HFF-Myc (cell line): ENCODE measurements at places on chromosomes 3 and 15.

- no peak for DNase-seq
These were observed 240.4 kb downstream of the RPLP1 start for GRCh38 chr15:69693059-69693458.

DNA sequence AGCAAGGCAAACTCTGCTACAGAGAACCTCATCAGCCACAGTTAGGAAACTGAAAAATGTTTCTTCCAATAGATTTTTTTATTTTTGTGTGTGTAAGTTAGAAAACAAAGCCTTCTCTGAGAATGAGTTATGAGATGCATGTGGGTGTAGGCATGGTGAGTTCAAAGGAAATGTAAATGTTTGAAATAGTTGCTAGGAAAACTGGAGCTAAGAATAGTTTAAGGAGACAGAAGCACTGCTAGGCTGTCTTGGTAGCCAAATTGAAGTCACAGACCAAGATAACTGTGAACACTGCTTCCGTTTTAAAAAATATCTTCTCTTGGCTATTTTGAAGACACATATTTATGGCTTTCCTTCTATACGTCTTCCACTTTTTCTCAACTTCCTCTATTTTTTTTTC is 1501.2 kb upstream of the CADM2 start:
- no peak for DNase-seq

- DNase-seq: no peak
These were observed 25.2 kb downstream of the CD200 start for GRCh38 chr3:112357930-112358780.

DNA sequence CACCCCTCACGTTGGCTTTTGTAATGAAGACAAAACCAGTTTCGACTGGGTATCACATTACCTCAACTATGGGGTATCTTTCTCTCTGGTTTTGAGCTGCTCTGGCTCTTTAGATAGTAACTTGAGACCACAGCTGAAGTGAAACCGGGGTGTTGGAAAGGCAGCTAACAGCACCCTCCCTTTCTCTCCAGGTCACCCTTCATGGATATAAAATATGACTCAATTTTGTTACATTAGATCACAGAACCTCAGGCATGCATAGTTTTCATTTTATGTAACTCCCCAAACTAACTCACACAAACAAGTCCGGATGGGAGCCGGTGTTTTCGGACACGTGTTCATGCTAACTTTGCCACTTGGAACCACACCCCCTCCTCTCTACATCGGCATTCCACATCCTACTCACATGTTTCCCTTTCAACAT is 90.7 kb downstream of the NR2F2 start:
- DNase-seq: no peak

GRCh38 chr3:123283657-123284398 is 82.1 kb downstream of the SEC22A start:
- no peak for DNase-seq
